NCI-H187 treated with DMSO at 0.1 percent for 48 hours (cell line): ENCODE measurements at places on chromosomes 12 and 14.

- DNase-seq: no peak
Observed at GRCh38 chr12:110635055-110635454, 21.1 kb downstream of the TCTN1 start.

DNA sequence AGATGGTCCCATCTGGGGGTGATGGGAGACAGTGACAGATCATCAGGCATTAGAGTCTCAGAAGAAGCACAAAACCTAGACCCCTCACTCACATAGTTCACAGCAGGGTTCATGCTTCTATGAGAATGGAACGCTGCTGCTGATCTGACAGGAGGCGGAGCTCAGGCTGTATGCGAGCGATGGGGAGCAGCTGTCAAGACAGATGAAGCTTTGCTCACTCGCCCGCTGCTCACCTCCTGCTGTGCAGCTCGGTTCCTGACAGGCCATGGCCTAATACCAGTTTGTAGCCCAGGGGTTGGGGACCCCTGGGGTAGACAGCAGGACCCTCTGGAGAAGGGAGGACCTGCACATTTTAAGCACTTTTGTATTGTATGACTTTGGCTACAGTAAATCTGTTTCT, 111.2 kb downstream of the LGMN start:
- no peak for DNase-seq

DNA sequence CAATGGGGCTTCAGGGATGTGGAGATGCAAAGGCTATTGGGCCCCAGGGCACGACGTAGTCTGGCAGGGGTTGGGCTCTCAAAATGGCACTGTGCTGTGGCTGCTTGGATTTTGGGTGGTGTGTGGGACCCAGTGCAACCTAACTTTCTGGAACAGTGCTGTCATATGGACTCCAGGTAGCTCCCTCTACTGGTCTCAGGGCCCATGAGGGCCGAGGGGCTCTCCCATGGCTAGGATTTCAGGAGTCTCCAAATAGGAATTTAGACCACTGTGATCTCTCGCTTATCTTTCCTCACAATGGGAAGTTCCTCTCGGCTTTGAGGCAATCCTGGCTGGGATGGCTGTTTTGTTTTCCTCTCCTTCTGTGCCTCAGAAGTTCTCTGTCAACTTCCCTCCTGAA, 68.2 kb upstream of the MUCL1 start:
- DNase-seq: no peak

DNA sequence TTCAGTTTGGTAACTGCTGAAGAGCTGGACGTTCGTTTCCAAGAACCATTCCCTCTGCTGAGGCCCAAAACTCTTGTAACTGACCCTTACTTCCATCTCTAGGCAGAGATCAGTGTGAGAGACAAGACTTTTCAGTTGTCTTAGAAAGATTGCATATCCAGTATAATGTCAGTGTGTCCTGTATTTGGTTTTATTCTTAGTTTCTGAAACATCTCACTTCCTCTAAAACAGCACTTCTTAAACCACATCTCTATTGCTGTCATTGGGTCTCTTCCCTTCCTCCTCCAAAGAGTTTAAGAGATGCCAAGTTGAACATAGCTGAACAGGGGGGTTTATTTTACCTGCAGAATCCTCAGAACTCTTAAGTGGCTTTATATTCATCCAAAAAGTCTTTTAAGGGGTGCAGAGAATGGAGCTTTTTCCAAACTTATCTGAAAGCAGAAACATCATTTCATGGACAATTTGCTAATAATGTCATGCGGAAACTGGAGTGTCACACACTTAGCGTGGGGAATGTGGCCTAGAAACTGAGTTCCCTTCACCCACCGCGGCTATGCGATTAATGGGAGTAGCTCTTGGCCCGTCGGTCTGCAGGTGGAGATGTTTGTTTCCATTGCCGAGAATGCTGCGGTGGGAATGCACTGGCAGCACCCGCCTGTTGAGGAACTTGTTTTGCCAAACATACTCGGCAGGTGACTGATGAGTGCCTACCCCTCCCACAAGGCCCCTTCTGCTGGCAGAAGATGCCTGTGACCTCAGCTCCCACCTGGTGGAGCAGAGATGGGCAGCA, 148.2 kb downstream of the ADGRD1 start:
- DNase-seq: no peak

DNA sequence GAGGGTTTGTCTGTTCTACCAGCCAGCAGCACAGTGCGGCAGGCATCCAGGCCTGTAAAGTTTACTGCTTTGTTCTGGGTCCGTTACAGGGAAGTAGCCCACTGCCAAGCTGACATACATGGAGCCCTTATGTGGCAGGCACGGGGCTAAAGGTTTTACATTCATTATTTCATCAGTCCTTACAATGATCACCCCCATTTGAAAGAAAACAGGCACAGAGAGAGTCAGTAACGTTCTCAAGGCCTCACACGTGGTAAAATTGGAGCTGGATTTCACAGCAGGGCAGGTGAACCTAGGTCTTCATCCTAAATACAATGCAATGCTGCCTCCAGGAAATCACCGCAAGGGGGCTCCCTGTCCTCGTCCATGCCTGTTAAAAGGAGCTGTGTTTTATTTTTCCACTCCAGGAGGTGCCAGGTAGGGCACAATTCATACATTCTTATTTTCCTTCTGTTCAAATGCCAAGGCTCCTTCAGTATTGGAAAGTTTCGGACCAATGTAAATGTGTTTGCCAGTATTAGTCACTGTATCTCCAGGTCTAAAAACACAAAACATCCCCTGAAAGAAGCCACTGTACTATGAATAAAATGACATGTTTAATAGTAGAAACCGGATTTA, 172.2 kb upstream of the GZMB start:
- no peak for DNase-seq
